Caudate nucleus (tissue), 63 donors: ENCODE measurements at places on chromosomes 1 and 21.

GRCh38 chr1:107786203-107786845, 178.7 kb downstream of the VAV3 start:
- DNase-seq, result no peak

DNA sequence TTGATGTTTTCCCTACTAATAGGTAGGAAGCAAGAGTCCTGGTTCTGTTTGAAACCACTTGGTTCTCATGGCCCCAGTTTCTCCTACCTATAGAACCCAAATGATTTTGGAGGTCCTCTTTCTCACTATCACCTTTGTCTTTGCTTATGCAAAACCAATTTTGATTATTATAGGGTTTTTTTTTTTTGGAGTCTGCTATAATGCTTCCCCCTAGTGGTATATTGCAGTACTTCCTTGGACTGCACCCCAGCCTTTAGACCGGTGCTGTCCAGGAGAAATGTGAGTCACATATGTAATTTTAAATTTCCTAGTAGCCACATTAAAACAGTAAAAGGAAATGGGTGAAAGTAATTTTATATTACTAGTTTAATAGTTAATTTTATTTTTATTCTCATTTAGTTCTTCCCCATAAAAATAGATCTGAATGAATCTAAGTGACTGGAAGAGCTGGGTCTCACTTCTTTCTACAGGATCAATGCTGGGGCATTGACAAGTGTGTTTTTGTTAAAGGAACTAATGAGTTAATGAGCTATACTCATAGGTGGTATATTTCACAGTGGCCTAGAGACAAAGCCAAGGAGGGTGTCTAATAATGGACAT, 10.6 kb downstream of the FCMR start:
- DNase-seq, result no peak

GRCh38 chr1:96073100-96073499, 648.5 kb upstream of the PTBP2 start:
- DNase-seq, result no peak

- DNase-seq, result no peak
Measured at GRCh38 chr1:44909901-44910544, 67.0 kb upstream of the PTCH2 start.

GRCh38 chr1:173717238-173717637, 2.5 kb downstream of the KLHL20 start:
- no peak for DNase-seq

DNA sequence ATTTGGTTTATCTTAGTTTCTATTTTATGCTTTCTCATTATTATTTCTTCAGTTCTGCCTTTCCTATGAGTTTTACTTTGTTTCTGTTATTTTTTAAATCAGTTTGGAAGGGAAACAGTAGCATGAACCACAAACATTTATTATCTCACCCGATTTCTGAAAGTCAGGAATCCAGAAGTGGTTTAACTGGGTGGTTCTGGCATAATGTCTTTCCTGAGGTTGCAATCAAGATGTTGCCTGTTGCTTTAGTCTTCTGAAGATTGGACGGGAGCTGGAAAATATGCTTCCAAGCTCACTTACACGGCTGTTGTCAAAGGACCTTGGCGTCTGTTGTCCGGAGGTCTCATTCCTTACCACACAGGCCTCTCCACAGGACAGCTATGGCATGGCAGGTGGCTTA, 50.4 kb downstream of the SNRPE start:
- no peak for DNase-seq

GRCh38 chr1:150612014-150612345, 17.4 kb downstream of the ENSA start:
- no peak for DNase-seq

DNA sequence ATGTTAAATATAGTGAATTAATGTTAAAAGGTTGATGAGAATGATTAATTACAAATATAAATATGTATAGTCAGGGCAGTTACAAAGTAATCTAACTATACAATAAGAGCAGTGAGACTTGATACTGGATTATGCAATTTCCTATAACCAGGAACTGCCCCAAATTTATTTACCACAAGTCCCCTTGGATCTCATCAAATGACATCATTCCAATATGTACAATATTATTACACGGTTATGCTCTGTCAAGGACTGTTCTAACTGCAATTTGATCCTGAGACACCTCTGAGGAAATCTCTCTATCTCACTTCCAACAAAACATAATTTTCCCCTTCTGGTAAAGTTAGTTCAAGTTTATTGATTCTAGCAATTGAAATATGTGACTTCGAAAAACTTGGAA, 917.6 kb downstream of the NCAM2 start:
- DNase-seq, result no peak

- no peak for DNase-seq
Measured at GRCh38 chr1:6861075-6861724, 75.9 kb downstream of the CAMTA1 start.

- DNase-seq, result no peak
Measured at GRCh38 chr1:5847013-5847659, 145.1 kb downstream of the NPHP4 start.

- DNase-seq, result no peak
Measured at GRCh38 chr1:207298636-207299398, 22.7 kb upstream of the CD55 start.

DNA sequence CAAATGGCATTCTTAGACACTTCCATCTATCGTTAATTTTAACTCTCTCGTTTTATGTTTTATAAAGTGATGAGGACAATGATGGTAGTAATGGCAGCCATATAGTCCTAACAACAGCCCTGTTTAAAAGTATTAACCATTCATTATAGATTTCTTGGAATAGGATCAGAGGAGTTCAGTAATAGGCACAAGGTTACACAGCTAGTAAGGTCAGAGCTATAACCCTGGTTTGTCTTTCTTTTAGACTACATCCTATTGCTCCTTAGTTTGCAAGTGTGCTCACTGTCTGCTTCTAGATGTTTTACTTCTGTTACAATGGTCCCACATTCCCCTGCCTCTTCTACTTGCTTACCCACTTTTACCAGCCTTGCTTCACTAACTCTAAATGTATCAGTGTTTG, 50.9 kb downstream of the TLCD4 start:
- DNase-seq, result no peak

GRCh38 chr21:35357041-35357780, 308.1 kb upstream of the RUNX1 start:
- DNase-seq, result no peak

DNA sequence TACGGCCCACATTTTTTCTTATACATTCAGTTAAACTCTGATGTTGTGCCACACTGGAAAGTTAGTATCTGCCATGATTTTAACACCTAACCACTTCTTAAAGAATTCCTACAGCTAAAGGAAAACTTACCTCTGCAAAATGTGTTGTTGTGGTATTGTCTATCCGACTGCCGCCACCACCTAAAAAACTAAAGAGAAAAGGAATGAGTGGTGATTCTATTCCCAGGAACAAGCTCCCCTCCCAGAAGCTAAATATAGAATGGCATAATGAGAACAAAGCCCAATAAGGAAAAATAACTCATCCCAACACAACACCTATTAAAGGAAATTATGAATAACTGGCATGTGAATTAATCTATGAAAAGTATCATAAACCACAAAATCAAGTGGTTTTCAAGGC, 39.5 kb downstream of the RNF115 start:
- no peak for DNase-seq

- no peak for DNase-seq
Measured at GRCh38 chr1:31961536-31961935, 23.4 kb upstream of the PTP4A2 start.

DNA sequence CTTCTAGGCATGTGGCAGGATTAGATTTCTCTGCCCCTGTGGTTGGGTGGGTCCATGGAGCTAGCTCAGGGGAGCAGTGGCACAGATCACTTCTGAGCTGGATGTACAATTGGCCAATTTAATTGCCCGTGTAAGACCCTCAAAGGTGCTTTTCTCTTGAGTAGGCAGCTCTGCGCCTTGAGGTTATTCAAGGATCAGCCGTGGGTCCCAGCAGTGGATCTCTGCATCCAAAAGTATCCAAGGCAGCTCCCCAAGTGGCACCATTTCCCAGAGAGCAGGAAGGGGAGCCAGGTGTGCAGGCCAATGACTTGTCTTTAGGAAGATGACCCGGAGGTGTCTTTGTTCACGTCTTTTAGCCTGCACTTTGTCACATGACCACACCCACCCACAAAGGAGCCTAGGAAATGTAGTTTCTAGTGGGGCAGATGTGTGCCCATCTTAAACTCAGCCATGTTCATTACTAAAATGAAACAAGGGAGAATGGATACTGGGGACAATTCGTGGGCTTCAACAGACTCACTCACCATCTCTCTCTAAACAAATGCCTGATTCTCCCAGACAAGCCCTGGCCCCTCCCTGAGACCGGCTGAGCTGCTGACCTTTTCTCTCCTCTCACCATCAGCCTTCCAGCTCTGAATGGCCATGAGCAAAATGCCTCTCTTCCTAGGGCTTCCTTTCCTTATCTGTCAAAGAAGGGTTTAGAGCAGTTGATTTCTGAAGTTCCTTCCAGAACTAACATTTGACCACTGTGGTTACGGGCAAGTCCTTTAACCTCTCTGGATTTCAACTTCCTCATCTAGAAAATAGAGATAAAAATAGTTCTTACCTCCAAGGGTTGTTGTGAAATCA, 41.4 kb upstream of the TENT5C start:
- DNase-seq, result no peak

- no peak for DNase-seq
Measured at GRCh38 chr1:167200749-167201148, 19.9 kb upstream of the POU2F1 start.

DNA sequence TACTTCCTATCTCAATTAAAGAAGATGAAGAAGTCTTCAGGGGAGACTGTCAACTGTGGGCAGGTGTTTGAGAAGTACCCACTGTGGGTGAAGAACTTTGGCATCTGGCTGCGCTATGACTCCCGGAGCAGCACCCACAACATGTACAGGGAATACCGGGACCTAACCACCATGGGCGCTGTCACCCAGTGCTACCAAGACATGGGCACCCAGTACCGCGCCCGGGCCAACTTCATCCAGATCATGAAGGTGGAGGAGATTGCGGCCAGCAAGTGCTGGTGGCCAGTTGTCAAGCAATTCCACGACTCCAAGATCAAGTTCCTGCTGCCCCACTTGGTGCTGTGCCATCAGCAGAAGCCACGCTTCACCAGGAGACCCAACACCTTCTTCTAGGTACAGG, 15.5 kb upstream of the RNF19B start:
- DNase-seq, result no peak

DNA sequence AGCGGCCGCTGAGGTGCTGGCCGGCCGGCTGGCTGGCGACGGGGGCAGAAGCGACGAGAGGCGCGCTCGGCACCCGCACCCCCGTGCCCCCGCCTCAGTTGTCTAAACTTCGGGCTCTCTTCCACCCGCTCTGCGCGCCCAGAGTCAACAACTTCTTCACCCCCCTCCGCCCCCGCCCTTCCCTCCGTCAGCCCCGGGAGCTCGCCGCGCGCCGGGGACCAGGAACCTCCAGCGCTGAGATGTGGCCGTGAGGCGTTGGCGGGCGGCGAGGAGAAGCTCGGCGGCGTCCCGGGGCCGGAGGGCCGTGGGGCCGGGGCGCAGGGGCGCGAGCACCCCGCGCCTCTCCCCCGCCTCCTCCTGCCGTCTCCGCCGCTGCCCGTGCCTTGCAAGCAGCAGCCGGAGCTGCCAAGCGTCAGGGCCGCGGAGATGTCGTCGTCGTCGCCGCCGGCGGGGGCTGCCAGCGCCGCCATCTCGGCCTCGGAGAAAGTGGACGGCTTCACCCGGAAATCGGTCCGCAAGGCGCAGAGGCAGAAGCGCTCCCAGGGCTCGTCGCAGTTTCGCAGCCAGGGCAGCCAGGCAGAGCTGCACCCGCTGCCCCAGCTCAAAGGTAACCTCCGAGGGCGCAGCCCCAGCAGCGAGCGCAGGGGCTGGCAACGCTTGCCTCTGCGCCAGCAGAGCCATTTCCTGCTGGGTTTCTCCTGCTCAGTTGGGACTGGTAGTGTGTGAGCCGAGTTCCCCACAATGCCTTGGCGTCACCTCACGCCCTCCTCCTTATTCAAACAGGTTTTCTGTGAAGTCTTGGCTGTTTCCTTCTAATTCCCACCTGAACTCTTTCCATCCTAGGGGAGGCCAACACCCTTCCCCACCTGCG, 710 bp downstream of the PPP2R5A start:
- DNase-seq, result peak; percentile 73

GRCh38 chr1:71987181-71987580, 295.2 kb downstream of the NEGR1 start:
- DNase-seq, result no peak

- DNase-seq, result no peak
Measured at GRCh38 chr1:53293123-53293522, 34.7 kb downstream of the LRP8 start.

- DNase-seq, result no peak
Measured at GRCh38 chr1:94011709-94012595, 102.7 kb upstream of the GCLM start.

GRCh38 chr1:983798-984475, 2.0 kb upstream of the PERM1 start:
- DNase-seq, result no peak

DNA sequence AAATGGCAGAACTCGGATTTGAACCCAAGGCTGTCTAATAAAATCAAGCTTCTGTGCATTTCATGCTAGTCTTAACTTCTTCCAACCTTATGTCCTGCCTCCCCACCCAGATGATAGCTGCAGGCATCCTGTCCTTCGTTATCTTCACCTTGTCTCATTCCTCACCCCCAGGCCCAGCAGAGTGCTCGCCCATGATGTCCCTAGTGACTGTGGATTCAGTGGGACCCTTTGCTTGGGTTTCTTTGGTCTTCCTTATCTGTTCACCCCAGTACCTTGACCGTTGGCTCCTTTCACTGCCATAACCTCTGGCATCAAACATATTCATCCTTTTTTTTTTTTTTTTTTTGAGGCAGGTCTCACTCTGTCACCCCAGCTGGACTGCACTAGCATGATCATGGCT, 5.6 kb upstream of the BSDC1 start:
- DNase-seq, result no peak

DNA sequence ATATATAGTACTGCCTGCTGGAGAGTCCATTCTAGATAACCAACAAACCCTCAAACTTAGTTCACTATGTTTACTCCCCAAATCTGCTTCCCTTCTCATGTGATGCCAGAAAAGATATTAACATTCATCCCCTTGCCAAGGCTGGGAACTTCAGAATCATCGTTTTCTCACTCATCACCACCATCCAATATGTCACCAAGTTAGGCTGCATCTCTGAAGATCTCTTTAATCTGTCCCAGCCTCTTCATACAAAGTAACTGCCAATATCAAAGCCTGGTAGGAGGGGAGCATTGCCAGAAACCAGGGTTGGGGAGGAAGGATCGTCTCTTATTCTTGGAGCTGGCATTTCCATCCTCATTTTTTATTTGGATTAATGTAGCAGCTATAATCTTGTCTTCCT, 71.6 kb downstream of the XCL2 start:
- DNase-seq, result no peak

- no peak for DNase-seq
Measured at GRCh38 chr1:227065311-227065710, 125.2 kb downstream of the COQ8A start.
